ENCODE measurements at places on chromosomes 16 and 17.

DNA sequence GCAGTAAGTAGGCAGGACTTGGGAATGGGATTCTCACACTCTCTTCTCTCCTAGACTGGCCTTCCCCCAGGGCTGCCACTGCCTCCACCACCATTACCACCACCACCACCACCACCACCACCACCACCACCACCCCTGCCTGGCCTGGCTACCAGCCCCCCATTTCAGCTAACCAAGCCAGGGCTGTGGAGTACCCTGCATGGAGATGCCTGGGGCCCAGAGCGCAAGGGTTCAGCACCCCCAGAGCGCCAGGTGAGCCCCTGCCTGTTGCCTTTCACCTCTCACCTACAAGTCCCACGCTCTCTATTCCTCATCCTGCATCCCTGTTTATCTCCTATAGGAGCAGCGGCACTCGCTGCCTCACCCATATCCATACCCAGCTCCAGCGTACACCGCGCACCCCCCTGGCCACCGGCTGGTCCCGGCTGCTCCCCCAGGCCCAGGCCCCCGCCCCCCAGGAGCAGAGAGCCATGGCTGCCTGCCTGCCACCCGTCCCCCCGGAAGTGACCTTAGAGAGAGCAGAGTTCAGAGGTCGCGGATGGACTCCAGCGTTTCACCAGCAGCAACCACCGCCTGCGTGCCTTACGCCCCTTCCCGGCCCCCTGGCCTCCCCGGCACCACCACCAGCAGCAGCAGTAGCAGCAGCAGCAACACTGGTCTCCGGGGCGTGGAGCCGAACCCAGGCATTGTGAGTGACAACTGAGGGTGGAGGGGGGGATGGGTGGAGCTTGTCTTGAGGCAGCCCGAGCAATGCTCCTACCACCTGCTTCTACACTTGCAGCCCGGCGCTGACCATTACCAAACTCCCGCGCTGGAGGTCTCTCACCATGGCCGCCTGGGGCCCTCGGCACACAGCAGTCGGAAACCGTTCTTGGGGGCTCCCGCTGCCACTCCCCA, 7.9 kb upstream of the TMEM88 start:
- no peak for DNase-seq

DNA sequence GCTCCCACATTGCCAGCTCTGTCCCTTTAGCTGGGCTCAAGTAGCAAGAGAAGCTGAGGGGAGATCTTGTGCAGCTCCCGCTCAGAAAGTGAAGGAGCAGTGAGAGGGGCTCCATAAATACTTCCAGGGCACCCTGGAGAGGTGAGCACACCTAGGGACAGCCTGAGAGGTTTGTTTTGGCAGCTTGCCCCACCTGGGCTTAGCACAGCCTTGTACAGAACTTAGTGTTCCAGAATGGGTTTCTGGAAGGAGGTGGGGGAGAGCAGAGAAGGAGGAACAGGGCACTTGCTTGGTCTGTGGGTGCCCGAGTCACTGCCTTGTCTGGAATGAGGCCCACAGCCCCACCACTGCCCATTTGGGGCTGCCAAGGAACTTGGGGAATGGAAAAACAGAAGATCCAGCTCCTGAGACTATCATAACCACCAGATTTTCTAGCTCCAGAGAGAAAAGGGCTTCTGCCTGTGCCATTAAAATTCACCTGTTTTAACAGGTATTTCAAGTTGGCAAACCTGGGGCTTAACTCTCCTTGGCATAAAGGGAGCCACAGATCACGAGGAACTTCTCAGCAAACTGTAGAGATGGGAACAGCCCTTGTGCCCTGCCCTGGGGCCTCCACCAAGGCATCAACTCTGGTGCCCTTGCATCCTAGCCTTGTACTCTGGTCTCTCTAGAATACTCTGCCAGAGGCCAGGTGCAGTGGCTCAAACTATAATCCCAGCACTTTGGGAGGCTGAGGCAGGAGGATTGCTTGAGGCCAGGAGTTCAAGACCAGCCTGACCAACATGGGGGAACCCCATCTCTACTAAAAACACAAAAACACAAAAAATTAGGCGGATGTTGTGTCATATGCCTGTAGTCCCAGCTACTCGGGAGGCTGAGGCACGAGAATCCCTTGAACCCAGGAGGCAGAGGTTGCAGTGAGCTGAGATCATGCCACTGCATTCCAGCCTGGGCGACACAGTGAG, 1.9 kb downstream of the PRR15L start:
- DNase-seq = no peak

- DNase-seq = no peak
Observed at GRCh38 chr17:38733982-38734973, 4.1 kb downstream of the CISD3 start.

DNA sequence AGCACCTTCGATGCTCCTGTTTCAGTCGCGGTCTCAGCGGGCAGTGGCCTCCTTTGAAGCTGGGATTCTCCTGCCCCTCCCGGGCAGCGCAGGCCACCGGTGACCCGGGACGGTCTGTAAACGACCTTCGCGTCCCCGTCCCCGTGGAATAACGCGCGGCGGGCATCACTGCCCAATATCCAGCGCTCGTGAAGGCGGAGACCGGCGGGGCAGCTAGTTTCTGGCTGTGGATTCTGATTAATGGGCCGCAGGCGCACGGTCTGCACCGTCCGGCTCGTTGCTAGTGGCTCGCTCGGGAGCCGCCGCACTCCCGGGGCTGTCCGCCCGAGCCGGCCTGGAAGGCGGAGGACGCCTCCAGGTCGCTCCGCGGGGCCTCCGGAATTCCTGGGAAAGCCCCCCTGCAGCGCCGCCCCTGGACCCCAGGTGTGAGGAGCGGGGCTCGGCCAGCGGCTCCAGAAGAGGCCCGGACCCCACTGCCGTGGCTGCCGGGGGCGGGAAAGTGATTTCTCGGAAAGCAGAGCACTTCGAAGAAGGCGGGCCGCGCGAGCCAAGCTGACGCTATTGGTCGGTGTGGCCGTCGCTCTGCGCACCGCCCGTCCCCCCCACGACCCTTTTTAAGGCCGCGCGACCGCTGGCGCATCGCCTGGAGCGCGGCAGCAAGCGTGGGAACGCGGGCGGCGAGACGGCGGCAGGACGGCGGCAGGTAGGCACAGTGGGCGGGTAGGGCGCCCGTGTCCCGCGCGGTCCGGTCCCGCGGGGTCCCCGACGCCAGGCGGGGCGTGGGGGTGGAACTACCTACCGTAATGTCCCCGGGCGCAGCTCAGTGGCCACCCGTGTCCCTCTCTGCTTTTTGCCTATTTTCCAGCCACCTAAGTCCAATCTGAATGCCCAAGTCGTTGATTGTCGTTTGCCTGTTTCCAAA, at the start of gene IRF8:
Gene IRF8, plus strand, starts transcription at position 642 of the 922 bp plus-strand sequence. CDS start 3,854 bp downstream, outside the sequence.
- DNase-seq = peak; percentile 86

DNA sequence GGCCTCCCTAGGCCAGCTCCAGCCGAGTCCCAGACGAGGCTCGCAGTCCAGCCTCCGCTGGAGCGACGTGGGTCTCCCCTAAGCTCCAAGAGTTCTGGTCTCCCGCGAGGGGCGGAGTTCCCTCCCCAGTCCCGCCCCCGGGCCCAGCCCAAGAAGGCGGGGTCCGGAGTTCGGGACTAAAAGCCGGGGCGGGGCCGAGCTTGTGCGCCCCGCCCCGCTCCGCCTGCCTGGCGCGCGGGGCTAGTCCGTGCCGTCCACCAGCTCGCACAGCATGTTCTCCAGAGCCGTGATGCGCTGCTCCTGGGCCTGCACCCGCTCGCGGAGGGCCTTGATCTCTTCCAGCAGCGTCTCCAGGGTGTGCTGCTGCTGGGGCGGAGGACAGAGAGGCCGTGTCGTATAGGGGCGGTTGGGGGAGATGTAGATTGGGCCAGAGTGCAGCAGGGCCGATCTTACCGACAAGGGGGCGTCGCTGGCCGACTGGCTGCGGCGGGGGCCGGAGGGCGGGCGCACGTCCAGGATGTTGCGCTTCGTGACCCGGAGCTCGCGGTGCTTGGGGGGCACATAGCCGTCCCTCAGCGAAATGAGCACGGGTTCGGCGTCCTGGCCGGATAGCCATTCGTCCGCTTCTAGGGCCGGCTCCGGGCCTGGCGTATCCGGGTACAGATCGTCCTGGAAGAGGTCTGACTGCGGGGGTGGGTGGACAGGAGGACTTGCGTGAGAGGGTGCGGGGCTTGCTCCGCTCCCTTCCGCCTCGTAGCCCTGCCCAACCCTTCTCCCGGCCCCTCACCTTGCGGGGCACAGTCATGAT, 7.0 kb downstream of the CORO6 start:
- DNase-seq = peak; percentile 91

DNA sequence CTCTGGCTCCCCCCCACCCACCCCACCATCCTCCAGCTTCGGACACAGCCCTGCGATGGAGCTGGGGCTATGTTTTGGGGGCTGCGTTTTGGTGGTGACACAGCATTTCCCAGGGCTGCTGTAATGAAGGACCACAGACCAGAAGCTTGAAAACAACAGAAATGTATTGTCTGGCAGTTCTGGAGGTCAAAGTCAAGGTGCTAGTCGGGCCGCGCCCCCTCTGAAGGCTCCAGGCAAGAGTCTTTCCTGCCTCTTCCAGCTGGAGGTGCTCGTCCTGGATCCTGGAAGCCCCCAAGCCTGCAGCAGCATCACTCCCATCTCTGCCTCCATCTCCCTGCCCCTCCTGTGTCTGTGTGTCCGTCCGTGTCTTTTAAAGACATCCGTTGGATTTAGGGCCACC, 50.8 kb downstream of the TBC1D16 start:
- DNase-seq = no peak

DNA sequence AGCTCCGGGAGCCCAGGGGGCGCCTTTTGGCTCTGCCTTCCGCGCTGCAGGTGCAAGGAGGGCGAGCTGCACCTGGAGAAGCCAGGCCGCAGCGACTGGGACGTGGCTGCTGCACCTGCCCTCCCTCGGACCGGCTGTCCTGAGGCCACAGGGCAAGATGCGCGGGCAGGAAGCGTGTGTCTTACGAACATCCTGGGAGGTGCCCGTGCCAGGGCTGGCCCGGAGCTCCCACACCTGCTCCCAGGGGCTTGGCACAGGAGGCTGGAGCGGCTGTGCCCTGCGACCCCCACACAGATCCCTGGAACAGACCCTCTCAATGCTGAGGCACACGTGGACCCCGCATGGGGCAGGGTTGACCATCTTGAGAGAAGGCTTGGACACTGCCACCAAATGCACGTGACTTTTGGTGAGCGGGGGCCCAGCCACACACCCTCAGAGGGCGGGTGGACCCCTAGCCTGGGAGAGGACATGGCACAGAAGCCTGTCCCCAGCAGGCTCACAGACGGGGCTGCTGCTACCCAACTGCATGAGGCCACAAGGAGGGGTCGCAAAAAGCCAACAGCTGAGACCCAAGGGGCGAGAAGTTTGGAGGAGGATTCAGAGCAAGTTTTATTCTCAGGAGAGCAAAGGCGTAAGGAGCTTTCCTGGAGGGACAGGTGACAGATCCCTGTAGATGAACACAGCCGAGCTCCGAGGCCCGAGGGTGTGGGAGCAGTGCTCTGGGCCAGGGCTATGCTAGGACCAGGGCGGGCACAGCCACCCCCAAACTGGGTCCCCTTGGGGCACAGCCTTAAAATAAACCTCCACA, 11.4 kb downstream of the NDUFAF8 start:
- no peak for DNase-seq

DNA sequence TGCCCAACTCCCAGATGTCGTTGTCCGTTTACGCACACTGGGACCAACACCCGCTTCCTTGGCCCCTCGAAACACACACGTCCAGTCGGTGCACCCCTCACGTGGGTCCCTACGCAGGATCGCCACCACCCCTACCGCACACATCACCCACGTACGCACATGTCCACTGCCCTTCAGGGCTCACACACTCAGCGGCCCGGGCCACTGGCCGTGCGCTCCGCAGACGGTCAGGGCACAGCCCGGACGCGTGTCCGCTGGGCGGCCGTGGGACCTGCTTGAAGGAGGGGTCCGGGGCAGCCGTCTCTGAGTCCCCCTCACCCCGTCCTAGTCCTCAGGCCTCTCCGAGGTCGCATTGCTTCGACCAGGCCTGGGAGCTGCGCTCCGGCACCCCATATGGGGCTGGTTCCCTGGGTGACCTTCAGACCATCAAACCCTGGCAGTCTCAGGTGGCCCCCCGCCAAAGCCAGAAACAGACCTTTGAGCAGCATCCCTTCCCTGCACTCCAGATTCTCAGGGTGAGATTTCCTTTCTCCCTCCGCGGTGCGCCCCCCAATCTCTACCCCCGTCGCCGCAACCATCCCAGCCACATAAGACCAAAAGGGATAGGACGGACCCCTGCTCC, 914 bp upstream of the GPRC5B start:
- DNase-seq = peak; percentile 58

- DNase-seq = no peak
Observed at GRCh38 chr17:66775271-66775670, 59.6 kb upstream of the CACNG5 start.

DNA sequence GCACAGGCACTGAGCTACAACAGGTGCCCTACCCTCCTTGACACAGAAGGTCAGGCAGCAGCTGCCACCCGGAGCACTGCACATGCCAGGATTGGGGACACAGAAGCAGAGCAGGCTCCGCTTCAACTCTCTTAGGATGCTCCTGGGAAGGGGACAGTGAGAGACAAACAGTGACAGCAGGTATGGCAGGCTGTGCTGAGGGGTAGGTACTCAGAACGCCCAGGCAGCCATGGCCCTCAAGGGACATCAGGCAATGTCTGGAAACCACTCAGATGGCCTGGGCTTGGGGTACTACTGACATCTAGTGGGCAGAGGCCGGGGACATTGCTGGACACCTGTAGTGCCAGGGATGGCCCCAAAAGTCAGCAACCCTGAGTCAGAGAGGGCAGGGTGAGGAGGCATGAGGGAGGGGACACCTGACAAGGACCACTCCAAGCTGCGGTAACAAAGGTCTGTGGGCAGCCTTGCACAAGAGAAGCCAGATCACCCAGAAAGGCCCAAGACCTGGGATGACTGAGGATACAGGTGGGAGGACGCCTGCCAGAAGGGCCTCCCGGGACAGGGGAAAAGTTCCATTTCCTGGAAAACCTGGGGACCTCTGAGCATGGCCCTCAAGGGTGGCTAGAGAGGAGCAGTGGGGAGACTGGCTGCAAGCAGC, 21.2 kb downstream of the PEMT start:
- no peak for DNase-seq

DNA sequence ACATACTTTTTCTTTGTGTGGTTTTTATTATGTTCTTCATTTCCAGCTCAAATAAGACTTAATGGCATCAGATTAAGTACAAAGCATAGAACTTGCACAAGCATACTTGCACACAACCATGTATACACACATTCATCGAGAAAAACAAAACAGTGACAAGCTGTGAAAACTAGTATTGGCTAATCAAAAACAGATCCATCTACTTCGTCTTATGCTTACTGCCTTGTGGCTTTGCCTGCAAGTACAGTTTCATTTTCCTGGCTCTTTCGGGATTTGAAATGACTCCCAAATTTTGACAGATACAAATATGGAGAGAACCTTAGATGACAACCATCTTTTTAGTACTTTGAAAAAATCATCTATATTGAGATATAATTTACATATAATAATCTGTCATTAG, 338.3 kb downstream of the BCAS3 start:
- no peak for DNase-seq

DNA sequence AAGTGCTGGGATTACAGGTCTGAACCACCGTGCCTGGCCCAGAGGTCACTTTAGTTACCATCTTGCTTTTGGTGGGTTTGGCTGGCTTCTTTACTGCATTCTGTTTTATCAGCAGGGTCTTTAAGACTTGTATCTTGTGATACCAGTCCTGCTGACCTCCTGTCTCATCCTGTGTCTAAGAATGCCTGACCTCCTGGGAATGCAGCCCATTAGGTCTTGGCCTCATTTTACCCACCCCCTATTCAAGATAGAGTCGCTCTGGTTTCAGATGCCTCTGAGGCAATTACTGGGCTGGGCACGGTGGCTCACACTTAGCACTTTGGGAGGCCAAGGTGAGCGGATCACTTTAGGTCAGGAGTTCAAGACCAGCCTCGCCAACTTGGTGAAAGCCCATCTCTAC, 63.8 kb downstream of the MFSD11 start:
- no peak for DNase-seq

- no peak for DNase-seq
Observed at GRCh38 chr17:9432134-9432885, 143.3 kb downstream of the STX8 start.
